ENCODE measurements at places on chromosomes 12 and 14. TPM values are rescaled to one million over a fixed set of nuclear protein-coding genes. Genes with fewer than 3 reads are reported as not detected.

The CATSPERB gene
- total RNA-seq, result 1.9 TPM

The BATF gene
- 3.2 TPM for total RNA-seq

The SENP1 gene
- 23.8 TPM for total RNA-seq

The CMA1 gene
- total RNA-seq, result not detected

The SLC25A21 gene
- 1.4 TPM for total RNA-seq

The RDH5 gene
- total RNA-seq, result 57.0 TPM

The SLC10A1 gene
- total RNA-seq, result not detected

The GMFB gene
- total RNA-seq, result 43.7 TPM

The TPI1 gene
- 473 TPM for total RNA-seq

The CCDC197 gene
- not detected for total RNA-seq

The ULK1 gene
- total RNA-seq, result 34.2 TPM

DNA sequence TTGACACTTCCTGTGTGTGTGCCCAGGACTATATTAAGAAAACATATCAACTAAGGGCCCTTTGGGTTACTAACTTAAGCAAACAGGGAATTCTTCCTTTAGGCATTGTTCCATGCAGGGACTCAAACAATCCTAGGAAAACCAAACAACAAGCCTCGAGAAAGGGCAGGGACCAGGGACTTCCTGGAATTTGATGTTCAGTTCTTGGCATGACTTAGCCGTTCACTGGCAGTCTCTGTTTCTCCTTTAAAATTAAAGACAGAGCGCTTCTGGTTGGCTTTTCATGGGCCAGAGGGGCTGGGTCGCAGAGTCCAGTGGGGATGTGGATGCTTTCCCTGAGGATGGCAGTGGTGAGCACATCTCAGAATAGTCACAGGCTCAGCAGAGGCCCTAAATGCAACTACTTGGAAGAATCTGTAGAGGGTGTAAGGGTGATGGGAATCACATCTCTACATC is 35.2 kb downstream of the RNFT2 start:
- no peak for ATAC-seq

GRCh38 chr12:29694002-29694401 is 89.7 kb downstream of the TMTC1 start:
- no peak for ATAC-seq

GRCh38 chr12:39372204-39372925 is 70.6 kb downstream of the KIF21A start:
- no peak for ATAC-seq

- ATAC-seq, result peak; percentile 14
These were observed 496 bp downstream of the PPP2R5C start for GRCh38 chr14:101761881-101762529.

GRCh38 chr12:130846369-130846768 is 7.3 kb upstream of the STX2 start:
- ATAC-seq, result no peak

GRCh38 chr12:2307550-2307949 is 254.8 kb downstream of the CACNA1C start:
- ATAC-seq, result no peak

- no peak for ATAC-seq
These were observed 4.9 kb downstream of the NKX2-1 start for GRCh38 chr14:36515105-36515593.

DNA sequence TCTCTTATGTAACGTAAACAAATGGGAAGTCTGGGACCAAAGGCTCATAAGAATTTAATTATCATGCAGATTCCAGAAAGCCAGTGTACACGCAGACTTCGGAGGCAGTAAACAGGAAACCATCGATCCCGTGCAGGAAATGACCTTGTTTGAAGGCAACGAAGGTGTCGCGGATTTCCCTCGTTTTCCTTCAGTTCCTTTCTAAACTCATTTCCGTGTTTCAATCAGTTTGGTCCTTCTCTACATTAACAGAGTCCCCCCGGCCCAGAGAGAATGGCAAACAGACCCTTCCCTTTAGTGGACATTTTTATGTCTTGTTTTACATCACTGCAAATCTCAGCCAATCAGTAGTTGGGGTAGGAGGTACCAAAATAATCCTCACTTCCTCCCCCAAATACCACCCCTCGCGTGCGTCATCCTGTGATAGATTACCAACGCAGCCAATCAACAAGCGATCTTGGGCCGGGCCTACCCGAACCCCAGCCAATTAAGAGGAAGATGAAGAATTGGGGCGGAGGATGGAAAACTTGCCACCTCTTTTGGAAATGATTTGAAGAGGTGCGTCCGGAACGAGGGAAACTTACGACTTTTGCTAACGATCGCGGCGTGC is 6.1 kb upstream of the FOXJ2 start:
- peak; percentile 98 for ATAC-seq

DNA sequence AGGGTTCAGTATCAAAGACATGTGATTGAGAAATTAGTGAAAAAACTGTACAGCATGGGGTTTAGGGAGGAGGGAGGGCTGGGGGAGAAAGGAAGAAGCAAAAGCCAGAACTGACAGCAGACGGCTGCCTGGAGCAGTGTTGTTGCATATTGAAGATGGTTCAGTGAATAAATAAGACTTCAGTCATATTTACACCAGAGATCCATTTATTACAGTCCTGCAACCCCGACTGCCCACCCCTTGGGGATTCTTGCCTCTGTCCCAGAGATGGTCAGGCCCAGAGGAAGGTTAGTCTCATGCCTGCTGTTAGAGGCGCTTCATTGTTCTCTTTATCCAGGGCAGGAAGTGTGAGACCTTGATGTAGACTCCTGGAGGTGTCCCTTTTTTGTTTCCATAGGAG is 3.2 kb downstream of the GZMH start:
- ATAC-seq, result no peak

GRCh38 chr14:86604561-86604960 is 1074.6 kb downstream of the FLRT2 start:
- no peak for ATAC-seq

GRCh38 chr12:98406378-98406777 is 109.0 kb upstream of the TMPO start:
- ATAC-seq, result no peak

DNA sequence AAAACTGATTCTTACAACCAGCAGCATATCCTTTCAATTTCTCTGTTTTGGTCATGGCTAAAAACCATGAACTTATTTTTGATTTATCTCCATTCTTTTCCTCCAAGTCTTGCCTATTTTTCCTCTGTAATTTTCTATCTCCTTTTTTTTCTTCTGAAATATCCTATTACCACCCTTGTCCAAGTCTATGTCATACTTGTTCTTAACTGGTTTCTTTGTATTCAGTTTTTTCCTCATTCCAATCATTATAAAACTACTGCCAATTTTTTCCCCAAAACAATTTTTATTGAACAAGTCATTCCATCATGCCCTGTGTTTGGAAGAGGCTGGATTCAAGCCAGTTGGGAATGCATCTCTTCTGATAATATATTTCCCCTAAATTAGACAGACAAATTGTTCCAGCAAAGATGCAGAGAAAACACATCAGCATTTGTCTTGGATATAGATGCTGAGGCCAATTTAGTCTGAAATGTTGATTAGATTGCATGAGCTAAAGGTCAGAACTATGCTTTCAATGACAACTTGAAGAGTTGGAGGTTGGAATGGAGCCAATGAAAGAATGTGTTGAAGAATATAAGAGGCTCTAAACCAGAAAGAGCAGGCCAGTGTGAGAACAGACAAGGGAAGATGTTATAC is 30.7 kb downstream of the OTOGL start:
- peak; percentile 28 for ATAC-seq

- ATAC-seq, result no peak
These were observed 39.7 kb upstream of the FBLN5 start for GRCh38 chr14:91987192-91987591.

DNA sequence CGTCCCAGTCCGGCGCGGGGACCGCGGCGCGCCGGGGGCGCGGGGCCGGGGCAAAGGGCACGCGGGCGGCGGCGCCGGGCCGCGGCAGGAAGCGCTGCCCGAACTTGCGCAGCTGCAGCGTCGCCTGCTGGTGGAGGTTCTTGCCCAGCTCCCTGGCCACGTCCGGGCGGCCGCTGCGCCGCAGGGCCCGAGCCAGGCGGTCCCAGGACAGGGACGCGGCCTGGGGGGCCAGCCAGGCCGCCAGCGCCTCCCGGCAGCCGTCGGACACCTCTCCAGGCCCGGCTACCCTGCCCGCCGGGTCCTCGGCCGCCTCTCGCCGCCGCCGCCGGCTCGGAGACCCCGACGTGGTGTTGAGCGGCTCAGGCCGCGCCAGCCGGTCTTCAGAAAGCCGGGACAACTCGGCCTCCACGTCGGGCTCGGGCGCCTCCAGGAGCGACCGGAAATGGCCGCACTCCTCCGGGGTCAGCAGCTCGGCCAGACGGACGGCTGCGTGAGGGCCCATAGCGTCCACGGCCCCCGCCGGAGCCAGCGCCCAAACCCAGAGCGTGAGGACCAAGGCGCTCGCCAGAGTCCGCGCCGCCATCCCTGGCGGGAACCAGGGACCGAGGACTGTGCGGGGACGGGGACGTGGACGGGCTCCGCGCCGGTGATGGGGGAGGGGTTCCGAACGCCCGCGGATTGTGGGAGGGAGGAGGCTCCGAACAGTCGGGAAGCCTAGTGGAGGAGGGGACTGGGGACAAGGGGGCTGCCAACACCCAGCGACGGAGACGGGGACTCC is 34.0 kb downstream of the FIGNL2 start:
- peak; percentile 89 for ATAC-seq

GRCh38 chr14:76274324-76274723 is 101.6 kb upstream of the ESRRB start:
- ATAC-seq, result no peak

DNA sequence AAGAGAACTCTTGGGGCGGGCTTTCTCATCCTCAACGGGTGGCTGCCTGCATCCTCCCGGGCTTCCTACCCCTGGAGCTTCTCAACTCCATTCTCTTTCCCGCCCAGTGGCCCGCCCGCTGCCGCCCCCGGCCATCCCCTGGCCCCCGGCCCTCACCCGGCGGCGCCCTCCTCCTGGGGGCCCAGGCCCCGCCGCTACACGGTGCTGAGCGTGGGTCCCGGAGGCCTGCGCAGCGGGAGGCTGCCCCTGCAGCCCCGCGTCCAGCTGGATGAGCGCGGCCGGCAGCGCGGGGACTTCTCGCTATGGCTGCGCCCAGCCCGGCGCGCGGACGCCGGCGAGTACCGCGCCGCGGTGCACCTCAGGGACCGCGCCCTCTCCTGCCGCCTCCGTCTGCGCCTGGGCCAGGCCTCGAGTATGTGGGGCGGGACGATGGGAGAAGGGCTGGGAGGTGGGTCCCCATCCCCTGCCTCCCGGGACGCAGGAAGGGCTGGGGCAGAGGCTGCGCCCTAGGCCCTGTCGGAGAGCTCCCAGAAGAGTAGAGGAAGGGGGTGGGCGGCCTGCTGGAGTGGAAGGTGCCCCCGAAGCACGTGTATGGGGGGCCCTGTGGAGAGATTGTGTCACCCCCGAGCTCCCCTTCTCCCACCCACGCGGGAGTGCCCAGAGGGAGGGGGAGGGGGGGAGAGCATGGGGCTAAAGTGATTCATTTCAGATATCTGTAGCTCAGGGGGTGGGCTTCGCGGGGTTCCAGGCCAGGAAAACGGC is 1.5 kb downstream of the LAG3 start:
- ATAC-seq, result no peak

GRCh38 chr14:69055999-69056788 is 77.1 kb upstream of the ACTN1 start:
- ATAC-seq, result peak; percentile 22

DNA sequence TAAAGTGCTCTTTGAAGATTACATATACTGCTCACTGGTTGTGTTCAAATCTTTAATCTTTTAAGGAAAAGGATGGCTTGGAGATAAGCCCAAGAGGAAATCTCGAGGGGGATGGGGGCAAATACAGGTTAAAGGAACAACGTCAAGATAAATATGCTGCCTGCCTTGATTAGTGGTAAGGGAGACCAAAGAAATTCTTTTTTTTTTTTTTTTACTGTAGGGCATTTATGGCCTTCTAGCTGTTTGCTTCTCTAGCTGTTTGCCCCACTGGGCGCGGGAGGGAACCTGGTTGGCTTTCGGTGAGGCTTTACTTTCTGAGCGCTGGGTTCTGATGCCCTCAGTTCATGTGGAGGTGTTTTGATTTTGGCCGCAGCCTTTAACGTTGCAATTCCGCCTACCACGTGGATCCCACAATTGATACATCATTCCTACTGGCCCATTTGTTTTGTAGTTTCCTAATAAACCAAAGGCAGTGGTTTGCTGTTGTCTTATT is 5.7 kb downstream of the CCND2 start:
- ATAC-seq, result no peak

GRCh38 chr12:107817250-107817649 is 42.7 kb downstream of the ASCL4 start:
- no peak for ATAC-seq

DNA sequence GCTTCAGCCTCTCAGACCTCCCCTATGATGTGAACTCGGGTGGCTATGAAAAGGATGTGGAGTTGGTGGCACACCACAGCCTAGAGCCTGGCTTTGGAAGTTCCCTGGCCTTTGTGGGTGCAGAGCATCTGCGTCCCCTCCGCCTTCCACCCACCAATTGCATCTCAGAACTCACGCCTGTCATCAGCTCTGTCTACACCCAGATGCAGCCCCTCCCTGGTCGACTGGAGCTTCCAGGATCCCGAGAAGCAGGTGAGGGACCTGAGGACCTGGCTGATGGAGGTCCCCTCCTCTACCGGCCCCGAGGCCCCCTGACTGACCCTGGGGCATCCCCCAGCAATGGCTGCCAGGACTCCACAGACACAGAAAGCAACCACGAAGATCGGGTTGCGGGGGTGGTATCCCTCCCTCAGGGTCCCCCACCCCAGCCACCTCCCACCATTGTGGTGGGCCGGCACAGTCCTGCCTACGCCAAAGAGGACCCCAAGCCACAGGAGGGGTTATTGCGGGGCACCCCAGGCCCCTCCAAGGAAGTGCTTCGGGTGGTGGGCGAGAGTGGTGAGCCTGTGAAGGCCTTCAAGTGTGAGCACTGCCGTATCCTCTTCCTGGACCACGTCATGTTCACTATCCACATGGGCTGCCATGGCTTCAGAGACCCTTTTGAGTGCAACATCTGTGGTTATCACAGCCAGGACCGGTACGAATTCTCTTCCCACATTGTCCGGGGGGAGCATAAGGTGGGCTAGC is 7.0 kb upstream of the RPS26 start:
- ATAC-seq, result no peak

DNA sequence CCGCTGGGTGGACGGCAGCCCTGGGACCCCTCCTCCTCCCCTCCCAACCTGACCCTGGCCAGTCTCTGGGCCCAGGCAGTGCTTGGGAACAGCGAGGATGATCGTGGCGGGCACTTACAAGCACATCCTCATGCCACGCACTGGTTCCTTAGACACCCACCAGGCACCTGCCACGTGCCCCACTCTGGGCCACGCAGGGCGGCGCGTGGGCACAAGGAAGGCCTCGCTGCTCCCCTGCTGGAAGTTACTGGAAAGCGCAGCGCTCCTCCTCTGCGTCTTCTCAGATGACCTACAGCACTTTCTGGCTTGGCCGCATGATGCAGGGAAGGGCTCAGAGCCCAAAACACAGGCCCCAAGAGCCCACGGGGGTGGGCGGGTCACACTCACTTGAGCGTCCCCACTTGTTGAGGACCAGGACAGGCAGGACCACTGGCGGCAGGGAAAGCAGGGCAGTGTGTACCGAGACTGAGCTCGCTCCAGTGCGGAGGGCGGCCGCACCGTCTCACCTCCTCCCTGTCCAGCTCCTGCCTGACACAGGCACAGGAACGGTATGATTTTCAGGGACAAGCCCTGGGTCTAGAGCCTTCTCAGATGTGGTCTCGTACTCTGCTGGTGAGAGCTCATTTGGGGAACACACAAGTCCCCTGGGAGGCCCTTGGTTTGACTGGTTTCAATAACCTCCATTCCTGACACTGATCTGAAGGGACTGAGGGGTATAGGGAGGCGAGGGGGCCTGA is 128.3 kb upstream of the EVL start:
- ATAC-seq, result no peak

Measured in gastroesophageal sphincter (tissue), 4 donors.